ENCODE measurements at places on chromosomes 5 and 9.
A peak's percentile ranks its signal among the peaks of the same experiment; 100 is the strongest.

- no peak for DNase-seq
Measured at GRCh38 chr5:100469767-100470166, 65.4 kb upstream of the FAM174A start.

GRCh38 chr9:126893079-126893478, 21.5 kb upstream of the RALGPS1 start:
- no peak for DNase-seq

- DNase-seq = no peak
Measured at GRCh38 chr5:76303921-76304320, 99.2 kb upstream of the IQGAP2 start.

DNA sequence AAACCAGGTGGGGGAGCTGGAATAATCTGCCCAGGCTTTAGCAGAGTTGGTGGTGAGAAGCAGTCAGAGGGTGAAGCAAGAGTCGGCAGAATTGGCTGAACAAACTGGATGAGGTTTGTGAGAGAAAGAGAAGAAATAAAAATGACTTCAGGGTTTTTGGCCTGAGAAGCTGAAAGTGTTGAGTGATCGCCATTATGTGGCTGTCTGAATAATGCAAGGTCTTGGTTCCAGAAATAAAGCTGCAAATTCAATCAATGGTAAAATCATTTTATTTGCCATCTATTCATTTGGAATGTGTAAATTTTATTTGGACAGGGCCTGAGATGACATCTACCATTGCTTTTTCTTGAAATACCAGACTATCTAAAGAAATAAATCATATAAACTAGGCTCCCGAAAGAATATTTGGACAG, 50.4 kb upstream of the DAB2 start:
- no peak for DNase-seq

DNA sequence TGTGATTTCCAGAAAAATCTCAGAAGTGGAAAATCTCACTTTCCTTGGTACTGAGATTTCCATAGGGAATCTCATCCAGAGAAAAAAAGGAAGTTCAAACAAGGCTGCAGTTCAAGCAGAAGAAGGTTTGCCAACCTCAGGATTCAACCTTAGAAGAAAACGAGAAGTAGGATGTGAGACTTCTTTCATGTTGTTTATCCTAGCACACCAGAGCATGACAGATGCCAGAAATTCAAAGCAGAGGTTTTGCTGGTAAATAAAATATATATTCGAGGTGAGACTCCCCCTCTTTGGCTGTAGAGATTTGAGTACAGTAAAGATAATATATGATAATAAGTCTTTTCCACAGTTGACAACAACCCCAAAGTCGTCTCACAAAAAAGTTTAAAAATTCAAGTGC, 116.9 kb upstream of the SMC2 start:
- DNase-seq = no peak

DNA sequence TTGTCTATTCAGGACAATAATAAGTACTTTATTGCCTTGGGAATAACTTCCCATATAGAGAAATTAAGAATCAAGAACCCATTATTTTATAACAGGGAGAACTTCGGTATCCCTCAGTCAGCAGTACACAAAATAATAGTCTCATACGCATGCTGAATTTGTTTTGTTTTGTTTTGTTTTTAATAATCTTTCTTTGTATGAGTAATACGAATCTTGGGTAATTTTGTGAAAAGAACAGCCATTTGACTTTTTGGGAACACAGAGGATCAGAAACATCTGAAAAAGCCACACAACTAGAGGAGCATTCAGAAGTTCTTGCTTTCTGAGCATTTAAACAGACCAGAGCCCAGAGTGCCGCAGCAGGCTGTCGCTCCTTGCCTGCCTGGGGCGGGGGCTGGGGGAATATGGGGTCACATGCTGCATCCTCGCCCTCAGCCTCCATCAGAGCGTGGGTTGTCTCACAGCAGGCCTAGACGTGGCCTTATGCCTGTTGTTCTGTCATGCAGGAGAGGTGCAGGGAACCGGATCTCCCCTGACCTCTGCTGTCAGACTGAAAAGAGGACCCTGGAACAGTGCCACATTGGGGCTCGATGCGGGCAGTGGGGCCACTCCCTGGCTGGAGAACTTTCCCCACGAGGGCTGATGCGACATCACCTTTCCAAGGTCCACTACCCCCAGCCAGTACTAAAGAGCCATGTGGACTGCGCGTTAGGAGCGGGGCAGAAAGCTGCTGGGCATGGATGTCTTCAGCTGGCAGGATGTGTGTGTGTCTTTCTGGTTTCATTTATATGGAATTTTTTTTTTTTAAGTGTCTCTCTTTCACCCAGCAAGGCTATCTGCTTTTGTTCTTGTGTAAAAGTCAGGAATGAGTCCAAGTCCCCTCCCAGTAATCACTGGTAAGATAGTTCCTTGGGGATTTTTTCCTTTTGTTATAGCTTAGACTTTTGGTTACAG, 133.4 kb upstream of the OTULINL start:
- DNase-seq = no peak

GRCh38 chr5:68193481-68194036, 22.0 kb upstream of the PIK3R1 start:
- DNase-seq = no peak

GRCh38 chr5:134026521-134027287, 21.9 kb upstream of the VDAC1 start:
- DNase-seq = no peak

- DNase-seq = no peak
Measured at GRCh38 chr5:67808340-67808739, 407.2 kb upstream of the PIK3R1 start.

GRCh38 chr9:6600006-6600405, 45.5 kb downstream of the GLDC start:
- no peak for DNase-seq

GRCh38 chr5:176866707-176867310, 32.3 kb downstream of the HK3 start:
- DNase-seq = no peak

DNA sequence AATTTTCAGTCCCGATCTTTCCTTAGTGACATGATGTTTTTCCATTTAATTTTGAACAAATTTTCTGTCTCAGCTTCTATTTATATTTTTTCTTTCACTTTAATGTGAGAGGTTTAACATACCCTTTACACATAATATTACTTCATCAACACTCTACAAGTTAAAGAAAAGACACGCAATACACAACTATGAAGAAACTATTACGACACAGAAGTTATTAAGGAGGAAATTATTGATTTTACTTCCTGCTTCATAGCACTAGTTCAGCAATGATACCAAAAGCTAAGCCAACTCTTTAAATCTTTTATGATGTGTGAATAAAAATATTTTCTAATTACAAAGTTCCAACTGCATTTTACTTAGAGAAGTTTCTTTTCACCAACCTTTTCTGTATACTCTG, 432.3 kb upstream of the DAB2 start:
- DNase-seq = no peak

DNA sequence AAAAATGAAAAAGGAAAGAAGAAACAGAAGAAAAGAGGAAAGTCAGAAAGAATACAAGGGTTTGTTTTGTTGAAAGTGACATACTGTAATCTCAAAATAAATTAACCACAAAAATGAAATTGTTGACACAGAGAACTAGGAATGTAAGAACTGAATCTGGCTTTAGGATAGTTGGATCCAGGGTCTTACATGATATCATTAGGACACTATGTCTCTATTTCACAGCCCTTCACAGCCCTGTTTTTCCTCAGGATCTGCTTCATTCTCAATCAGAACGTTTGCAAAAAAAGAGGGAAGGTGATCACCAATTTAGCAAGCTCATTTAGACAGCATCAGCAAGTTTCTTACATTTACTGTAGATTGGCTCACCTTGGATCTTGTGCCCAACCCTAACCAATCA, 188.5 kb upstream of the NREP start:
- no peak for DNase-seq

DNA sequence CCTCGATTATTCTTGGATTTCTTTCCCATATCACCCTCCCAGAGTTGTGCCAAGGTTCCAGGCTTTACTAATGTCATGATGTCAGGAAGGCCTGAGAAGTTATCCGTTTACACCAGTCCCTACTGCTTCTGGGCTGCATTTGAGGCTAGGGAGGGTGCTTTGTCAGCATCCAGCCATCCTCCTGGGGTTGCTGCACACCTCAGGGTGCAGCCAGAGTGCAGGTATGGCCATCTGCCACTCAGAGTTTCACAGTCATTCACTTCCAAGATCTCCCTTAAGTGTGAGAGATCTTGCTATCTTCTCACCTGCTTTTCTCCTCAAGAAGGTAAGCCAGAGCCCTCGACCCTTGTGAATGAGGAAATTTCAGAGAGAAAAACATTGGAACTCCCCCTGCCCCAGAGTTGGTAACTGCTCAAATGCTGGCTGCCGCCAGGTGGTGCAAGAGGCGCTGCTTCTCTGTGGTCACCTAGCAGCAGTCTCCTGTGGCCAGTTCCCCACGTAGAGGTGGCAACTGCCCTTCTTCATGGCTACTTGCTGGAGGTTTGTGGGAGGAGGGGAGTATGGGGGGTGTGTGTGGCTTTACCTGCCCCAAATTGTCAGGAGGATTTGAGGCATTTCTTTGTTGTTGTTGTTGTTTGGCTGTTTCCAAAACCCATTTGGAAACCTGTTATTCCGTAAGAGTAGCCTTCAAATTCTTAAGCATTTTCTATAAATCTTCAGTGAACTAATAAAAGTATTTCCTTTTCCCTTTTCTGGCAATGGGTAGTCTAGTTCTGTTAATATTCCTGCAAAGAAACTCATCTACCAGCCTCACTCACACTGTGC, 259.6 kb upstream of the DMRT1 start:
- DNase-seq = no peak

GRCh38 chr5:158033724-158034123, 174.8 kb upstream of the CLINT1 start:
- no peak for DNase-seq

DNA sequence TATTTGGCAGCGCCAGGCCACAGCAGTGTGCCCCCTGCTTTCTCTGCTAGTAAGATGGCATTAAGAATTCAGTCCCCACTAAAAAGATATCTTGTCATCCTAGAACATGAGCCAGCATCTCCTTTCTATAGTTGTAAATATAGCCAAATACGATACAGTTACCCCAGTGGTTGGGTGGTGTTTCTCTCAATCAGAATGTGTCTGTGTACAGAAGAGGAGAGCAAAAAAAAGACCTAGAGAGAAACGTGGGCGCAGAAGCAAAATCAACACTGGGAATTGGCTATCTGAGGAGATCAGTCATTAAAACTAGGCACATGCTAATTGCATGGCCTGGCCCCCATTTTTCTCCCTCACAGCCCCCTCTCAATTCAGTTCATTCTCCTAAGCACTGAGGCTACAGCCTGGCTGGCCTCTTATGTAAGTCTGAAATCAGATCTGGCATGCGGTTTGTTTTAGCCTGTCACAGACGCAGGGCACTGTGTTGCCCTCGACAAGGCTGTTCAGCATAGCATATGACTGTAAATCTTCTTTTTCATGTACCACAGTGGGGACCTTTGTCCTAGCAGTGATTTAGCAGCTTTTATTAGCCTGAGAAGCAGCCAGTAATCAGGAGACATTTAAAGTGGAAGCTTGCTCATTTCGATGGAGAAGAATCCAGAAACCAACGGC, 57.8 kb downstream of the RORB start:
- peak; percentile 79 for DNase-seq

DNA sequence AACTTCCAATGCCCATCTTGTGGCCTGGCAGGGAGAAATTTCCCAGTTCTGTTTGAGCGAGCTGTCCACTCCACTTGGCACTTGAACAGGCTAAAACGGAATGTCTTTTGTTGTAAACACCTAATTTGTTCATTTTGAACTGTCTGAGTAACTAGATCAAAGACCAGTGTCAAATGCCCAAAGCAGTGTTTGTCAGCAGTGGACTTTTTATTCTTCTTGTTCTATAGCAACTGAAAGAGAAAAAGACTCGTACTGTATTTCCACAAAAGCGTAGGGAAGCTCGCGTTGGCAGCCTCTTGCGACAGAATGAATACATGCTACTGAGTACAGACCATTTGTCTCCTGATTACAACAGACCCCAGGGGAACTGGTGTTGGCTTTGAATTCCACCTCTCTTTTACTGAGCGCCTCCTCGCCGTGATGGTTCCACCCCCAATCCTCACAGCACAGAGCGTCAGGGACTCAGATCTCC, 601.8 kb upstream of the ZNF608 start:
- peak; percentile 73 for DNase-seq

DNA sequence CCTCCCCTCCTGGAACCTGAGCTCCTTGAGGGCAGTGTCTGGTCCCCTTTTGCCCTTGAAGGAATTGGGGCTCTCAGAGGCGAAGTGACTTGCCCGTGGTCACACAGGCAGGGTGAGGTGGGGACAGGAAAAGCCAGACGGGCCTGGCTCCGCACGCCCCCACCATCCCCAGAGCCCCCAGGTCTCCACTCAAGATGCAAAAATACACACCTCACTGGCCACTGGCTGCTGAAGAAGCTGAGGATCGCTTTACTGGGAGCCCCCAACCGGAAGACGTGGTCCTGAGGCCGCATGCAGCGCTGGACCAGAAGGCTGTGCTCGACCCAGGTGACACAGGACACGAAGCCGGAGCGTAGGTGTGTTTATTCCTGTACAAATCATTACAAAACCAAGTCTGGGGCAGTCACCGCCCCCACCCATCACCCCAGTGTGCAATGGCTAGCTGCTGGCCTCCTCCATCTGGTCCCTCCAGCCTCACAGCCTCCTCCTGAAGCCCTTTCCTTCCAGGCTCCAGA, 7.6 kb upstream of the AK1 start:
- no peak for DNase-seq

DNA sequence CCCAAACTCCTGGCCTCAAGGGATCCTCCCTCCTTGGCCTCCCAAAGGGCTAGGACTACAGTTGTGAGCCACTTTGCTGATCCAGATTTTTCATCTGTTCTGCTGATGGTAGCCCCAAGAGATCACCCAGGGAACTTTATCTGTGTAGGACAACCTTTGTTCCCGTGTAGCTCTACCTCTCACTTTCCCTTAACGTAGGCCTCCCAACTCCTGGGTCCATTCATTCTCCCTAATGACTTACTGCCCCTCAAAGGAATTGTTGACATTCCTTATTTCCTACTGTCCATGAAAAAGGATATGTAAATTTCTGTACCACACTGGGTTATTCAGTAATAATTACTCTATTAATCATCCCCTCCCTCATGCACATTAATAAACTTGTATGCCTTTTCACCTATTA, 51.0 kb upstream of the PHF24 start:
- no peak for DNase-seq

- no peak for DNase-seq
Measured at GRCh38 chr9:83959061-83959460, 21.0 kb downstream of the HNRNPK start.

DNA sequence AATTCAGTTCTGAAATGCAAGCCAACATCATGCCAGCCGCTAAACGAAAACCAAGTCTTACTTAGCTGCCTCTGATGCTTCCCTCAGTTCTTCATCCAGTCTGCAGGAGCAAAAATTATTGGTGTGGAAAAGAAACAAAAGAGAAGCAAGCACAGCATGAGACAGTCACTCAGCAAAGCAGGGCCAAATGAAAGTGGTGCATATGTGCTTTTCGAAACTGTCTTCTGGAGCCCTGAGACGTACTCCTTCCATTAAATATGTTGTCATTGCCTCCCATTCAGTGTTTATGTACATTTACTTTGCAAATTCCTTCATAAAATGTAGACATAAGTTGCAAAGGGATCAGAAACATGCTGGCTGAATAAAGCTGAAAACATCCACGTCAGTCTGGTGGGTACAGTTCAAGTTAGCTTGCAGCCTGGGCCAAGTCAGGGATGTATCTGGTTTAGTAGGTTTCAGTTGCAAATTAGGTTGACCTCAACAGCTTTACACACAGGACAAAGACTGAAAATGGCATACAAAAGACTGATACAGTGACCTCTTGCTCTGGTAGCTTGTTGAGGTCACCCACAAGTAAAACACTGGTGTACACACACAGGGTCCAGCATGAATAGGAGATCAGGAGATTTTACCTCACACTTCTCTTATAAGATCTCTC, 139.7 kb upstream of the PCA3 start:
- no peak for DNase-seq

- DNase-seq = no peak
Measured at GRCh38 chr5:6328173-6328572, 50.2 kb downstream of the MED10 start.

- DNase-seq = no peak
Measured at GRCh38 chr9:97919217-97919813, 3.0 kb downstream of the TRMO start.
